Stimulated activated CD8-positive, alpha-beta memory T cell treated with anti-CD3 and anti-CD28 coated beads, Interleukin-4, amount 100 ng/mL, for 48 hours (primary cell): ENCODE measurements at places on chromosomes 13 and 19.

GRCh38 chr19:13557756-13558398, 51.6 kb upstream of the CACNA1A start:
- no peak for DNase-seq

GRCh38 chr19:38588041-38588440, 29.7 kb downstream of the MAP4K1 start:
- no peak for DNase-seq

DNA sequence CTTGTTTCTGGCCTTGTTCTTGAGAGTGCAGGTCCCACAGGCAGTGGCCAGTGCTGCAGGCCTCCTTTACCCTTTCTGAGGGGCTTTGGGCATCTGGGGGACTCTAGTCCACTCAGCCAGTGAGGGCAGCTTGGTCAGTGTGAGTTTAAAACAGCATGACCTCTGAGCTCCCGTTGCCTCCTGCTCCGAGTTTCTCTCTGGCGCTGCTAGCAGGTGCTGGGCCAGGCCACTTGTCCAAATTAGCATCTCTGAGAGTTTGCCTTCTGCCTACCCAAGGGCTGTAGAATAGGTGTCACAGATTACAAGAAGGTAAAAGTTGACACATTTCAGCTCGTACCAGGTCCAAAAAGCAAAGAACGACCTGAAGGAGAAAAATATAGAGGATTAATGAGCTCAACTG, 105.9 kb downstream of the SIPA1L3 start:
- DNase-seq, result no peak

DNA sequence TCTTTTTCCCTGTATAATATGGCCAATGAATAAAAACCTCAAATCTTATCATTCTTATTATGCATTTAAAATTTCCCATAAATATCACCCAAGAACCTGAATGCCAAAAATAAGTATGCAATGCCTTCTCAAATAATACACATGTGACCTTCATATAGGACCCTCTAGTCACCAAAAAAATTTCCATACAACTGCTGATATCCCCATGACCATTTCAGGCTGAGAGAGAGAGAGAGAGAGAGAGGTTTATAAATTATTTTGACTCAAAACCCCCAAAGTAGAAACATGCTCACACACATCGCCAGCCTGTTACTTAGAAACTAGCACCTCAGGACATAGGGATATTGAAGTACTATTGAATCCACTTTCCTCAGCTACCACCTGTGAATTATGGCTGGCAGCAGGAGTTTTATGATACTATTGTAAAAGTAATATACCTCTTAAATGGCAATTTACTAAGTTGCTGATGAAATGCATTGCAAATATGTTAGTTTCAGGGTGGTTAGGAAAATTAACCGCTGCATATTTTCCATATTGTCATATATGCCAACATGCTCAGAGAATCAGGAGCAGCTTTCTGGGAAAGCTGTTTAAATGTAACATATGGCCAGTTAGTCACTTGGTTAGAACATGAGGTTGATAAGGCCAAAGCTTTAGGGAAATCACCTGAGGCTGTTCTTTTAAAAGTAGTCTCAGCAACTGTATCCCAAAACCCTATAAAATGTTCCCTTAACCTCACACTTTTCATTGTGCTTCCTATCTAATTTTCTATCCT, 230.8 kb downstream of the DCT start:
- no peak for DNase-seq

- no peak for DNase-seq
Measured at GRCh38 chr13:76516013-76516412, 370.2 kb downstream of the KCTD12 start.

DNA sequence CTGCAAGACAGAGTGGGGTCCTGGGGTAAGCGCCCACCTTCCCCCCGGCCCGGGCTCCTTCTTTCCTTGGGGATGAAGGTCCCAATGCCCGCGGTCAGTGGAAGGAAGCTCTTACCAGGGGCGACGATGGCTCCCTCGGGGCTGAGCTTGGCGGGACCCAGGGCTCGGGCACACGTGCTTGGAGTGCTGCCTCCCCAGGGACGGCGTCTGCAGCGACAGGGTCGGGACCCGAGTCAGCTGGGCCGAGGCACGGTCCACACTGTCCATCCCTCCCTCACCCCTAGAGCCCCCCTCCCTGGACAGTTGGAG, 3.5 kb downstream of the JSRP1 start:
- DNase-seq, result no peak
